ENCODE measurements at places on chromosomes 13 and 19.

GRCh38 chr19:53908106-53908934, 758 bp upstream of the CACNG7 start:
- no peak overlapping the region for H3K27ac ChIP-seq
- no peak for DNase-seq
- no peak overlapping the region for H3K4me3 ChIP-seq
- no peaks in the 10 kb centered on the region for H3K36me3 ChIP-seq
- no peaks in the 10 kb centered on the region for H3K27me3 ChIP-seq

DNA sequence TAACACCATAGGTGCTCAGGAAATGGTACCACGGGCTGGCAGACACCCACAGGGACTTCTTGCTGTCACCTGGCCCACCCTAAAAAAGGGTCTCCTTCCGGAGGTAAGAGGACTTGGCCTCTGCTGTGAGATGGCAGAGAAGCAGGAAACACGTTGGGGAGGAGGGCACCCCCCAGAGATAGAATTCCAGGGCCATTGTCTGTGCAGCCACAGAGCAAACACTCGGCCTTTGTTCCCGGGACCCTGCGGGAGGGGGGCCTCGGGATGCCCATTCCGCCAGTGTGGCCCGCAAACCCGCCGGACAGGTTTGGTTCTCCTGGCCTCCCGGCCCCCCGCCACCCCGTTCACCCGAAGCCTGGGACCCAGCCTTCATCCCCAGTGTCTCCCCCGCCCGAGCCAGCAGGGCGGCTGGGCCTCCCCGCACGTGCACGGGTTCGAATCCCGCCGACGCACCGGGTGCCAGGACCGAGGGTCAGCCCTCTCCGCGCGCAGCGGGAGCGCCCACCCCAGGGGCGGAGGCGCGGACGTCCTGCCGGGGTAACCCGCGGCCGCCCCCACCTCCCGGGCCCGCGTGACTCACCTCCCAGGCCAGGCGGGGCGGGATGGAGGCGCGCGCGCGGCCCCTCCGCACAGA, 714 bp downstream of the PLPP2 start:
- peaks cover 28% of the 10 kb centered on the region for H3K4me1 ChIP-seq
- H3K36me3 ChIP-seq = no peaks in the 10 kb centered on the region
- no peaks in the 10 kb centered on the region for H3K27me3 ChIP-seq

DNA sequence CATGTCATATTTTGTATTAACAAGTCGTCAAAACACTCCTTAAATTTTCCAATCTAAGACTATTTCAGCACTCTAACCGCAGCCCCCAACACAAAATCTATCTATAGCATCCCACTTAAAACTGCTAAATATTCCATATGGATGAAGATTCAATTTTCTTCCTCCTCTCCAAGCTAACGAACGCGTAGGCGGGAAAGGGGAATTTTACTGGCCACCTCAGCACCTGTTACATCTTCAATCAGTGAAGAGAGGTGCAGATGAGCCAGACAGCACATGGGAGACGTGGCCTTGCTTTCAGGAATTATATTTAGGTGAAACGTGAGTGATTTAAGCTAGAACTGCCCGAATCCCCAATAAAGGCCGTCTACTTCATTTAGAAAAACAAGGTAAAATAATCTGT, 1.1 kb downstream of the RBM26 start:
- H3K27ac ChIP-seq = no peak overlapping the region
- peak overlapping the region; percentile 86 for H3K4me3 ChIP-seq
- H3K4me1 ChIP-seq = peaks cover 25% of the 10 kb centered on the region
- no peaks in the 10 kb centered on the region for H3K36me3 ChIP-seq
- DNase-seq = no peak
- no peaks in the 10 kb centered on the region for H3K27me3 ChIP-seq

GRCh38 chr19:49125025-49125731, 5.8 kb downstream of the PPFIA3 start:
- peak overlapping the region; percentile 80 for H3K27ac ChIP-seq
- DNase-seq = peak; percentile 92
- no peaks in the 10 kb centered on the region for H3K27me3 ChIP-seq
- H3K36me3 ChIP-seq = peaks cover 2% of the 10 kb centered on the region

All from Caco-2 (cell line).